DMS53 (cell line): ENCODE measurements at places on chromosomes 5 and 9.

- DNase-seq = no peak
Observed at GRCh38 chr9:124254261-124254682, 3.5 kb upstream of the NEK6 start.

- DNase-seq = no peak
Observed at GRCh38 chr9:136653323-136654079, 9.2 kb upstream of the EGFL7 start.

GRCh38 chr5:11043881-11044280, 282.8 kb upstream of the DAP start:
- no peak for DNase-seq

DNA sequence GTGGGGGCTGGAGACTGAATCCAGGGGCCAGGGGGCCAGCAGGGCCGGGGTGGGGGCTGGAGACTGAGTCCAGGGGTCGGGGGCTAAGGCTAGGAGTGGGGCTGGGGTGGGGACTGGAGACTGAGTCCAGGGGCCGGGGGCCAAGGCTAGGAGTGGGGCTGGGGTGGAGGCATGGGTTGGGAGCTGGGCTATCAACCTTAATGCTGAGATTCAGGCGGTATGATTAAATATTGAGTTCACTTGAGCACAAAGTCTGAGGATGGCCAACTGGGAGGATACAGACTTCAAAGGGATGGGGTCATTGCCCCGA, 17.0 kb upstream of the LRRC14B start:
- no peak for DNase-seq

DNA sequence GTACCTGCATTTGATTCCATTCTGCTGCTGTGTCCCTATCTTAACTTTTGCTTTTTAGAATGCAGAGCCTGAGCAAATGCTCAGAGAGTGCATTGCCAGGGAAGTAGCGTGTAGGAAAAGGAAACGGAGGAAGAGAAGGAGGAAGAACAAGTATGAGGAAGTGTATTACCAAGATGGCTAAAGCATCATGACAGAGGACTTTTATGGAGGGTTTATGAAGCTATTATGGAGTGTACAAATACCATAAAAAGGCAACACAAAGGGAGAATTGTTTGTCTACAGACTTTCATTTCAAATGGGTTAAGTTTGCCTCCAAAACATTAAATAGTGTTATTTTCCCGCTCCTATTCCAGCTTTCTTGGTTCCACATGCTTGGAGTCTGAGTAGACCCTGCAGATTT, 1899.8 kb upstream of the NUDT12 start:
- DNase-seq = no peak

DNA sequence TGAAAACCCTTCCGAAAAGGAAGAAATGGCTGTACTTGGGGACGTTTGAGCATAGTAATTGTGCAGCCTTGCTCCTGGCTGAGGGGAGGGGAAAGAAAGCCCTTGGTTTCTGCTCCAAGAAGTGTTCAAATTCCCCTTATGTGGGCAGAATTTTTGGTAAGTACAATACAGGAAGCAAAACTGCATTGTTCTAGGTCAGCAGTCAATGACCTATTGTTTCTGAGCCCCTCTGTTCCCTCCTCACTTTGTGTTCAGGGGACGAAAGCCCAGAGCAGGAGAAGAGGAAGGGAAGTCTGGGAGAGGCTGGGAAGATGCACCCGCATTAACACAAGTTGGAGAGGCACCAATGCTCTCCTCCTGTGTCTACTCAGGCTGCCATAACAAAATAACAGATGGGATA, 11.9 kb downstream of the BASP1 start:
- DNase-seq = no peak

DNA sequence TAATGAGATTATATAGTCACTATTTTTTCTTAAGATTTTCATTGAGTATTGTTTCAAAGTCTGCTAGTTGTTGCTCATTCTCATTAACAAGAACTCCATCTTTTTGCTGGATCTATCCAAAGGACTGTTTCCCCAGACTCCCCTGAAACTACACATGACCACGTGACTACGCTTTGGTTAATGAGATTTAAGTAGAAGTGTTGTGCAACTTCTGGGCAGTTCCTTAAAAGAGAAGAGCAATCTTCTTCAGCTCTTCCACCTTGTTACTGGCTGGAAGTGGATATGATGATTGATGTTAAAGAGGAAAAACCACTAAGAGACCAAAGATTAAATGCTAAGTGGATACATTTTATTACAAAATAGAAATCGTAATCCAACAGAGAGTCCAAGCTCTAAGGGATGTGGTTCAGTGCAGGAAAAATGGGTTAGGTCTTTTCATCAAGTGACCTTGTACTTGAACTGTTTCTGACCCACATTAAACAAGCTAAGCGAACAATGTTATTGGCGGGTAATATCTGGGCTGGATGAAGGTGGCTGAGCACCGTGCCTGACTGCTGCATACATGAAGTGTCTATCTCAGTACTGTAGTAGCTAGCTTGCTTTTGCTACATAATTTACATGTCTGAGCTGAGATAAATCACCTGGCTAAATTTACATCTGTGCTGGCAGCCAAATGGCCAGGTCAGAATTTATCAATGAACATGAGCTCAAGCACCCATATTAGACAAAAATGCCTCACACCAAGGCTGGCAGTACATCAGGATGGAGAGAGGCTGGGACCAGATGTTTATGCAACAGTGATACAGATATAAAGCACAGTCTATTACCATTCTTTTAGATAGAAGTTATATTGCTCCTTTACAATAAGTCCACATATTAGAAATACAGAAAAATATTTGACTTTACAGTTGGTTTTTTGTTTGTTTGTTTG, 7.5 kb upstream of the CTNNAL1 start:
- DNase-seq = no peak

GRCh38 chr5:132437604-132438266, 52.8 kb downstream of the IRF1 start:
- no peak for DNase-seq

DNA sequence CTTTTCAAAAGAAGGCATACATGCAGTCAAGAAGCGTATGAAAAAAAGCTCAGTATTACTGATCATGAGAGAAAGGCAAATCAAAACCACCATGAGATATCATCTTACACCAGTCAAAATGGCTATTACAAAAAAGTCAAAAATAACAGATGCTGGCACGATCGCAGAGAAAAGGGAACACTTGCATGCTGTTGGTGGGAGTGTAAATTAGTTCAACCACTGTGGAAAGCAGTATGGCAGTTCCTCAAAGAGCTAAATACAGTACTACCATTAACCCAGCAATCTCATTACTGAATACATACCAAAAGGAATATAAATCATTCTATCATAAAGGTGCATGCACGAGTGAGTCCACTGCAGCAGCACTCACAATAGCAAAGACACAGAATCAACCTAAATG, 24.5 kb downstream of the RETREG1 start:
- no peak for DNase-seq

DNA sequence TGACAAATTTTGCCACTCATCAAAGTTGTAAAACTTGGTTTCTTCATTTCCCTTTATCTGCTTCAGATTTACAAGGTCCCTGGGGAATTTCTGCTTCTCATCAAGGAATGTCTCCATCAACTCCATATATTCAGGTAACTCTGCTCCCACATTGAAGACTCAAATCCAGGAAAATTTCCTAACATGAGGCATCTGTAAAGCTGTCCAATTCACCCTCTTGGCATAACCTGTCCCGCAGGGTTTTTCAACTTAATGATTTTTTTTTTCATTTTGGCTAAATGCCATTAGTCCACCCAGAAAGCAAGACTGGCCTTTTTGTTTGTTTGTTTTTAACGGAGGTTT, 50.2 kb upstream of the SLC30A5 start:
- peak; percentile 68 for DNase-seq

- DNase-seq = no peak
Observed at GRCh38 chr9:72278959-72279358, 86.0 kb downstream of the ZFAND5 start.

DNA sequence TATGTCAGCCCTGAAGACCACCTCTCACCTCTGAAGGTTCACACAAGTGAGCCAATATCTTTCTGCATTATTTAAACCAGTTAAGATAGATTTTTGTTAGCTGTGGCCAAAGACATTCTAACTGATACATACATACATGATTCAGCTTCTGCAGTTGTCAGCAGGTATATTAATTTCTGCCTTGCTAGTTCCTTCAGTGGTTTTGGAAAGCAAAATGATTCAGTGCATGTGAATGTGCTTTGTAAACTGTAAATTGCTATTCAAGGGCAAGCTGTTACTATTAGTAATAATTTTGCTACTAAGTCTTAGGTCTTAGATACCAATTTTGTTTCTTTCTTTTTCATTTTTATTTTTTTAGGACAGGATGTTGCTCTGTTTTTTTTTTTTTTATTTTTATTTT, 89.2 kb upstream of the ERBIN start:
- no peak for DNase-seq
